ENCODE measurements at places on chromosomes 12 and 14.

GRCh38 chr14:100982762-100983161 is 79.2 kb upstream of the RTL1 start:
- DNase-seq, result no peak

DNA sequence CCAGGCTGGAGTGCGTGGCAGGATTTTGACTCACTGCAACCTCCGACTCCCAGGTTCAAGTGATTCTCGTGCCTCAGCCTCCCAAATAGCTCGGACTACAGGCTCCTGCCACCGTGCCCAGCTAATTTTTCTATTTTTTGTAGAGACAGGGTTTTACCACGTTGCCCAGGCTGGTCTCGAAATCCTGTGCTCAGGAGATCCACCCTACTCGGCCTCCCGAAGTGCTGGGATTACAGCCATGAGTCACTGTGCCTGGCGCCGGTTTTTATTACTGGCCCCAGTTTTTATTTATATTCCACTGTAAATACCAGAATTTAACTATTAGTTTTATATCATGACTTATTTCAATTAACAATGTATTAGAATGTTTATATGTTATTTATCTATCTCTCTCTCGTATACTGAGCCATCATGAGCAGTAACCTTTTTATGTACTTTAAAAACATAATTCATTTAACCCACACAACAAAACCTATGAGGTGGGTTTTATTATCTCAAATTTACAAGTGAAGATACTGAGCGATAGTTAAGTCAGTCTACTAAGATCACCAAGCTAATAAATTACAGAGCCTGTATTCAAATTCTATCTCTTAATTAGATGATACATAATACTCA is 47.8 kb downstream of the HECTD1 start:
- no peak for DNase-seq

DNA sequence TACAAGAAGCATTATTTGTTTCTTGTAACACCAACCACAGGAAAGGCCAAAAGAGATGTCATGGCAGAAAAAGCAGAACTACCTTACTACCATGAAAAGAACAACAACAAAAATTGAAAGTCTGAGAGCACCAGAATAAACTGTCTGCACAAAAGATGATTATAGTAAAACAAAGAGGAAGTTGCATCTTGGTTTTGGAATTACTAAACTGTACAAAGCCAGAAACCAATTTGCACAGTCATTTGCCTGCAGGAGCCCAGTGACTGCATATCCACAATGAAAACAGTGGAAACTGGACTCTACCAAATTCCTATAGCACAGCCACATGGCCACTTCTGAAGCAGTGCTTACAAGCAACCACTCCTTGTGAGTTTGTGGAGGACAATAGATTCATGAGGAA is 276.2 kb downstream of the SSPN start:
- no peak for DNase-seq

DNA sequence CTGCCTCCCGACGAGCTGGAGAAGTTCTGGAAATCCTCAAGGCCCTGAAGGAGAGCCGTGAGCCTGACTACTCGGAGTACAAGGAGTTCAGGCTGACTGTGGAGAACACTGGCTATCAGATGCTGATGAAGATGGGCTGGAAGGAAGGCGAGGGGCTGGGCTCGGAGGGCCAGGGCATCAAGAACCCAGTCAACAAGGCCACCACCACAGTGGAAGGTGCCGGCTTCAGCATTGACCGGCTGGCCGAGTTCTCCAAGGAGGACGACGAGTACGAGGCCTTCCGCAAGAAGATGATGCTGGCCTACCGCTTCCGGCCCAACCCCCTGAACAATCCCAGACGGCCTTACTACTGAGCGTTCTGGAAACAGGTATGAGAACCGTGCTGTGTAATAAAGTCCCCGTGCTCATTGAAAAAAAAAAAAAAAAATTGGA is 366.1 kb upstream of the ATXN7L3B start:
- no peak for DNase-seq

DNA sequence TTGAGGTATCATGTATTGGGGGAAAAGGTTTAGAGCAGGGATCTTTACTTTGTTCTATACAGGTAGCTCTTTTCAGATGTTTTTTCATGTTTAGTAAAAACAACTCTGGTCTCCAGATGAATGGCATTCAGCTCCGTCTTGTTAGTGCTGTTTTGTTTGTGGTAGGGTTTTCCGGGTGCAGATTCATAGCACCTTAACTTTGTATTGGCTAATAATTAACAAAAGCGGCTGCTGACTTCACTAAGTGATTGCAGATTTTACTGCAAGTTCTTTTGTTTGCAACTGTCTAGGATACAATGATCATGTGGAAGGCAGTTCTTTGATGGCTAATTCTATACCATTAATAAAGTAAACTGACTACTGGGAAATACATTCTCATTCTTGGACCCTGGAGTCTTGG is 32.2 kb upstream of the BHLHE41 start:
- DNase-seq, result no peak

DNA sequence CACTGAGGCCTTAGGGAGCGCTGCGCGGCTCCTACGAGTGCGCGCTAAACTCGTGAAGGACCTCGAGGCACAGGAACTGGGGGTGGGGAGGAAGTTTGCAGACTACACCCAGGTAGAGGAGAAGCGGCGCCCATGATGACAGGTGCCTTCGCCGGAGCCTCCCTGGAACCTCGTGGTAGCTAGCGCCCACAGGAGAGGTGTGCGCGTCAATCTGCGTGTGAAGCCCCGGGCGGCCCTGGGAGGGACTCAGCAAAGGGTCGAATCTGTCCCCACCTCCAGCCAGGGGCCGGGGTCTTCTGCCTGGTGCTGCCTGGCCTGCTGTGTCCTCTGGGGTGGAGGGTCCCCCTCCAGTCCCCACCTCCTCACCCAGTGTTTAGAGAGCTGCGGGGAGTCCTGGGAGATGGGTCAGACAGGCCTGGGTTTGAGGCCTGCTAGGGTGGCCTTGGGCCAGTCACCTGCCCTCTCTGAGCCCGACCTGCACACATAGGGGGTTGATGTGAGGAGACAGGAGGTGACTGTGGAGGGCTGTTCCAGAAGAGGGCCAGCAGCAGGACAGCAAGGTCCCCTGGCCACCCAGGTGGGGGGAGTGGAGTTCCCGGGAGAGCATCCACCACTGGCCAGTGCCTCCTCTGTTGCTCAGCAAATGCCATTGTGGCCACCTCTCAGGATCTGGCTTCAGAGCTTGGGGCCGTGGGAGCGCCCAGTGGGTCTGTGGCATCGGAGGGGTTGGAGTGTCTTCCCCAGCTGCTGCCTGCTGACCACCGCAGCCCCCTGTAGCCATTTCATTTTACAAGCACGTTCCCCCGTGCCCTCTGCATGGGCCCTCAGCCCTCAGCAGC is 20.2 kb upstream of the KIF26A start:
- DNase-seq, result no peak

- no peak for DNase-seq
These were observed 7.6 kb downstream of the RNASE11 start for GRCh38 chr14:20580242-20580641.

- no peak for DNase-seq
These were observed 5.3 kb downstream of the ASB2 start for GRCh38 chr14:93970965-93971634.

- no peak for DNase-seq
These were observed 16.4 kb upstream of the EVL start for GRCh38 chr14:100048786-100049185.

- DNase-seq, result no peak
These were observed 100.2 kb downstream of the TTC7B start for GRCh38 chr14:90715993-90716392.

DNA sequence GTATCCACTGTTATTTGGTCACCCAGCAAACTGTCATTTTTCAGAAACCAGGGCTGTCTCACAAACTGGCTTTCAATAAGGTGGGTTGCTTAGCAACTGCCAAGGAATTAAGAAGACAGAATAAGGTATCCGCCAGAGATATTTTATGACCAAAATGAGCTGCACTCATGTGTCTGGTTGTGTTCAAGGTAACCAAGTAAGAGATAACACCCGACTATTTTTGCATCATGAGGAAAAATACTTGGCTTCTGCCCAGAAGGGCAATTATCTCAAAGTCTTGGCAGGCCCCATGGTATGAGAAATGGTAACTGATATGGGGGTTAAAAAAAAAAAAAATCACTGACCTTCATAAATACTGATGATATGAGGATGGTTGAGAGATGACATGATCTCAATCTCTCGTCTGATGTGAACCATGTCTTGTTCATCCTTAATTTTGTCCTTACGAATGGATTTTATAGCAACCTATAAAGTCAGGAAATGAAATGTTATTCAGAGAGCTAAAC is 32.6 kb downstream of the NUAK1 start:
- no peak for DNase-seq

DNA sequence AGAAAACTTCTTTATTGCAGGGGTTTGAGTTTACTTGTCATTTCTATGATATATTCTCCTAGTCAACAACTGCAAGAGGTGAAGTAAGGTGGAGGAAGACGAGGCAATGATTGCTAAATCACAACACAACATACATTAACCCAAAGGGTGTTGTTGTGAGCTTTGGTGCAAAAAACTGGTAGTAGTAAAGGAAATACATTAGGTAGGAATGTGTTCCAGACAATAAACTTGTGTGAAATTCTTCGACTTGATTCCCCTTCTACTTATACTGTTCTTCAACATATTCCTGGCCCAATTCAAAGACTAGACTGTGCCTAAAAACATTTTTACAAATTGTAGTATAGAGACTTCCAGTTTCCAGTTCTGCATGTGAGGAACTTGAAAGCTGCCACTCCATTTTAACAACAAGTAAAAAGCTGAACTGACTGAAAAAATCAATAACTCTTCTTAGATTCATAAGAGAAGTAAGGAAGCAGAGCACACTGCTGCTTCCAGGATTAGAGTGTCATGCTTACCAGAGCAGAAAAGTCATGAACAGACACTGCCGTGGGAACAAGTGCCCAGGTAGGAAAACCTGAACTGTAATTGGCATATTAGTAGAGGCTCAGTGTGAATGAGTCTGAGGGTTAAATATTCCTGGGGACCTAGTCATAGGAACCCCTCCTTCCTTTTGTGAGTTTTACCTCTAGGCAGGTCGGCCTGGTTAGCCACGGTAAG is 22.2 kb downstream of the COX8C start:
- no peak for DNase-seq

GRCh38 chr14:50528000-50528399 is 4.4 kb downstream of the MAP4K5 start:
- DNase-seq, result no peak

DNA sequence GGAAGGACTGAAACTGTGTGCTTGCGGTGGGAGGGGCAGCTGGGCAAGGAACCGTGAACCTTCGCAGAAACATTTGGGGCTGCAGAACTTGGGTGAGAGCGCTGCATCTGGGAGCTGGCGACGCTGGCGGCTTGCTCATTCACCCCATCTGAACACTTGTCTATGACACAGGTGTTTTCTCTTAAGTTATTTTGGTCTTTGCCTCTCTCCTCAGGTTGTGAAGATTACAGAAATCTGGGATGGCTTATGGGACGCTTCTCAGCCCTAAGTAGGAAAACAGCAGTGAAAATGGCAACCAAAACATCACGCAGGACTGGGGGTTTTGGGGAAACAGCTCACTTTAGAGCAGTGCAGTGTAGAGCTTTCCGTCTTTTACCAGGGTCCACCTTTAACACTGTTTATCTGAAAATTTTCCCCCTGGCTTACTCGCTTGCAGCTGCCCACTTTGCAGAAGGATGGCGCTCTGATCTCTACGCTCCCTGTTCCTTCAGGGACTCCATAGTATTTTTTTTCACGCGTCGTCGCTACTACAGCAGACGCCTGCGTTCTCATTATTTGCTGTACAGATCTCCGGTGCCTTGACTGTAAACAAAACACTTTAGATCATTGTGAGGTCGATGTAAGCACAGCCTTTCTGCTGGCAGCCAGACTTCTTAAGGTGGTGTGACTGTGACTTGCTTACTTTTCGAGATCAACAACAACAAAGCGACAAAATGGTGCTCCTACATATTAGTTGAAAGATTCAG is 2.7 kb upstream of the CDKN1B start:
- DNase-seq, result no peak

DNA sequence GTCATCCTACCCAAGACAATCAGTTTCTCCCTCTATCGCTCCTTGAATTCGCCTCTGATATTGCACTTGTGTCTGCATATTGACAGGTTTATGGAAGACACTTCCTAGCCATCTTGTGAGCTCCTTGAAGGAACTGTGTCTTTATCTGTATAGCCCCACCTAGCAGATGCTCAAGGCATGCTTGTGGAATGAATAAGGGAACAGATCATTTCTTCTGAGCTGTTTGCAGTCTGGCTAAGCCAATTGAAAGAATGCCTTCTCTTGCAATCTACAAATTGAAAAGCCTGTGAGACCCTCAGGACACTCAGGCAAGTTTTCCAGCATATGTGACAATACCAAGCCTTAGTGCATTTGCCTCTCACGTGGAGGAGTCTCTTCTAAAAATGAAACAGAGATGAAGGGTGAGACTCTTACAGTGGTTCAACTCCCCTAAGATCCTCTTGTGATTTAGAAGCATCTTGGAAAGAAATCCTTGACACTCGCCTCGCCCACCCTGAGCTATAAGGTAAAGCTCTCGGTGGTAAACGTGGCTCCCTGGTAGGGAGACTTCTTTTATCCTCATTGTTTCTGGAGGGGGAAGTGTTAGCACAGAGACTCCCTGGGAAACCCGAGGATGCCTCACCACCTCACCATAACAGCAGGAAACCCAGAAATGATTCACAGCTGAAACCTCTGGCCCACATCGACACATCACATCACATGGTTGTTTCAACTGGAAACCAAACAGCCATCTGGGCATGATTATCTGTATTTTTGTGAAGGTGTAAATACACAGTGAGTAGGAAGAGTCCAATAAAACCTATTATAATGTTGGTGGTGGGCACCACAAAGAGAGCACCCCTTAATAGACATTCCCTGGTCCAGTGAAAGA is 112.3 kb upstream of the BCL2L14 start:
- DNase-seq, result peak; percentile 12

DNA sequence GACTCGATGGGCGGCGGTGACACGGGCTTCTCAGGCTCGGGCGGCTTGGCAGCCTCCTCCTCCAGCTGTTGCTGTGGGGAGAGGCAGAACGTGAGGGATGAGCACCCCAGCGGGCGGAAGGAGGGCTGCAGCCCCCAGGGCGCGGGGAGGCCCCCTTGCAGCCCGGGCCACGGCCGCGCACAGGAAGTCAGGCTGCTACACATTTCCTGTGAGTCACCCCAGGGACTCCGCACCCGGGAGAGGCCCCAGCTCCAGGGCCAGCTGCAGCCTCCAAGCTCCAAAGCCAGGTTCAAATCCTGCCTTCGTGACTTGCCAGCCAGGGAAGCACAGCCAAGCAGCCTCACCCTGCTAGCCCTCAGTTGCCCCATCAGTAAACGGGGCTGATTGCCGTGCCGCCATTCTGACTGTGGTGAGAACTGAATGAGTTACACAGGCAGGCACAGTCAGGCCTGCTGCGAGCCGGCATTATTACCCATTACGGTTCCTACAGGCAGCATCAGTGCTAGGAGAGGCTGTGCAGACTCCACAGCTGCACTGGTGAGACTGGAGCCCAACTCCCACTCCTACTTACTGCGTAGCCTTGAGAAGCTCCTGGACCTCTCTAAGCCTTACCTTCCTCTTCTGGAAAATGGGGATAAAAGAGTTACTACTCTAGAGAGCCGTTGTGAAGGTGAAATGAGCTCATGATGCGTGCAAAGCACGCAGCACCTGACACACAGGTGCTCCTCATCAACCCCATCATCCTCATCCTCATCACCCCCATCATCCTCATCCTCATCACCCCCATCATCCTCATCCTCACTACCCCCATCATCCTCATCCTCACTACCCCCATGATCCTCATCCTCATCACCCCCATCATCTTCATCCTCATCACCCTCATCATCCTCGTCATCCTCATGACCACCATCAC is 100.9 kb downstream of the NCOR2 start:
- DNase-seq, result peak; percentile 71

Measured in activated T-cell treated with anti-CD3 and anti-CD28 coated beads for 4 hours (primary cell).